Liver (tissue), 10 donors: ENCODE measurements at places on chromosomes 6 and 20. TPM values are rescaled to one million over a fixed set of nuclear protein-coding genes. Genes with fewer than 3 reads are reported as not detected.

Gene ADGRF1
- polyA plus RNA-seq, result 0.01 TPM

Gene PXMP4
- polyA plus RNA-seq, result 5.5 TPM

Gene CCDC167
- 44.3 TPM for polyA plus RNA-seq

Gene CFAP61
- polyA plus RNA-seq, result not detected

Gene OXT
- polyA plus RNA-seq, result 2.0 TPM

Gene PPP1R16B
- 0.97 TPM for polyA plus RNA-seq

Gene BIRC7
- polyA plus RNA-seq, result not detected

Gene FAM162B
- polyA plus RNA-seq, result 0.56 TPM

Gene MYMX
- not detected for polyA plus RNA-seq

Gene POM121L2
- not detected for polyA plus RNA-seq

Gene KLHDC3
- 30.9 TPM for polyA plus RNA-seq

Gene EYS
- polyA plus RNA-seq, result 0.63 TPM

Gene CCN5
- 3.6 TPM for polyA plus RNA-seq

Gene SMOC2
- 0.53 TPM for polyA plus RNA-seq

Gene GINS1
- 0.17 TPM for polyA plus RNA-seq

Gene PLAGL2
- polyA plus RNA-seq, result 1.3 TPM

- no peak for DNase-seq
These were observed 203.2 kb downstream of the COL9A1 start for GRCh38 chr6:70099732-70100131.

DNA sequence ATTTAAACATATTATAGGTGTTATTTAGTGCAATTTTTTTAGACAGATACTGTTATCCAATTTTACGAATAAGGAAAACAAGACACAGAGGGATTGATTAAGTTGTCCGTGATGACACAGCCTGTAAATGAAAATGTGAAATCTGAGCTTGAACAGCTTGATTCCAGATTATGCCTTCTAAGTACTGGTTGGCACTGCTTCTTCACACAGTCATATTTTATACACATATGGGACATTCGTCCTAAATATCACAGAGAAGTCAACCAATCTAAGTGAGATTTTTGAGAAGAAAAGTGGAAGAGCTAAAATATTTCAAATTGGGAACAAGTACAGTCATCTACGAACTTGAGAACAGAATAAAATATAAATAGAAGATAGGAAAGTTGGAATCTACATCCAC, 756.3 kb downstream of the BCKDHB start:
- DNase-seq, result no peak

DNA sequence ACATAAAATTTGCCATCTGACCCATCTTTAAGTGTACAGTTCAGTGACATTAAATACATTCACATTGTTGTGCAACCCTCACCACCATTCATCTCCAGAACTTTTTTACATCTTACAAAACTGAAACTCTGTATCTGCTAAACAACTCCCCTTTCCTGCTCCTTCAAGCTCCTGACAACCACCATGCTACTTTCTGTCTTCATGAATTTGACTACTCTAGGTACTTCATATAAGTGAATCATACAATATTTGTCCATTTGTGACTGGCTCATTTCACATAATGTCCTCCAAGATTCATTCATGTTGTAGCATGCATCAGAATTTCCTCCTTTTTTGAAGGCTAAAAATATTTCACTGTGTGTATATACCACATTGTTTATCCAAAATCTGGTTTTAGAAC, 86.9 kb upstream of the SMLR1 start:
- DNase-seq, result no peak

GRCh38 chr6:25312703-25313102, 33.5 kb downstream of the CARMIL1 start:
- DNase-seq, result no peak

GRCh38 chr6:46500382-46500781, 9.1 kb upstream of the RCAN2 start:
- DNase-seq, result no peak

DNA sequence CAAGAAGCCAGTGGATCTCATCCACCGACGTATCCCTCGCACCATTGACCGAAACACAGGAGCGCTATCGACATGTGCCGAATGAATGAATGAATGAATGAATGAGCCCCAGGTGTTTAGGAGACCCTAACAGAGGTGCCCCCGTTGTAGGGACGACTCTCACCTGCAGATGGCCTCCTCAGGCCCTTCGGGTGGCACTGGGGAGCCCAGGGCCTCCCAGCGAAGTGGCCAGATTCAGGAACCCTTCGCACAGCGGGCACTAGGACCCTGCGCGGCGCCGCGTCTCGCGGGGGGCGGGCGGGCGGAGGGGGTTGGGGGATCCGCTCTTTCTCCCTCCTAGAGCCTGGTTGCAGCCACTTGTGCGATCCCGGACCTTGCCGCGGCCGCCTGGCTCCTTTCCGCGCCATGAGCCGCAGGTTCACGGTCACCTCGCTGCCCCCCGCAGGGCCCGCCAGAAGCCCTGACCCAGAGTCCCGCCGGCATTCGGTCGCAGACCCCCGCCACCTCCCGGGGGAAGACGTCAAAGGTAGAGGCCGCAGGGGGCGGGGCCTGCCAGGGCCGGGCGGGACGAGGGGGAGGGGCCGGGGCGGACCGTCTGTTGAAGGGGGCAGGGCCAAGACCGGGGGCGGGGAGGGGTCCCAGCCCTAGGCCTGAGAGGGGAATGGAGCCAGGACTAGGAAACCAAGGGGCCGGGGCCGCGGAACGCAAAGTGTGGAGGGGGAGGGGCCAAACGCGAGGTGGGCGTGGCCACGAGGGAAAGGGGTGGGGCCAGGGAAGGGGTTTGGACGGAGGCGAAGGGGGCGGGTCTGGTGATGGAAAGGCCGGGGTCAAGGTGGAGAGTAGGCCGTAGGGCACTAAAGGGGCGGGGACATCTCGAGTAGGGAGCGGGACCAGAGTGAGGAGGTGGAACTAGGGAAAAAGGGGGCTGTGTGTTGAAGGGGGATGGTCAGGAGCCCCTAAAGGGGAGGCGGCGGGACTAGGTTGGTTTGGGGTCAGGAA, 7.4 kb upstream of the SLC12A5 start:
- peak; percentile 76 for DNase-seq

GRCh38 chr6:93391965-93392364, 27.4 kb downstream of the EPHA7 start:
- no peak for DNase-seq

GRCh38 chr6:29685718-29686326, 4.9 kb upstream of the ZFP57 start:
- no peak for DNase-seq

DNA sequence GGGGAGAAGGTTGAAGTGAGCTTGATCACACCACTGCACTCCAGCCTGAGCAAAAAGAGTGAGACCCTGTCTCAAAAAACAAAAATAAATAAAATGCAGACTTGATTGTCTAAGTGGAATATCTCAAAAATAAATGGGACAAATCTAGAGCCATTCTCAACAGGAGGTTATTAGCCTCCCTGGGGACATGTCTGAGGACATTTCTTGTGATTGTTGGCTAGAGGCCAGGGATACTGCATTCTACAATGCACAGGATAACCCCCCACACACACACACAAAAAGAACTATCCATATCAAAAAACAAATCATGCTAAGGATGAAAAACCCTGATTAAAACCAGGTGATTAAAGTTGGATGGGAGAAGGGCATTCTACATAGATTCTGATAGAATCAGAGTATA, 37.5 kb downstream of the FAM217A start:
- no peak for DNase-seq

GRCh38 chr6:53154794-53155193, 6.2 kb upstream of the GCM1 start:
- no peak for DNase-seq

DNA sequence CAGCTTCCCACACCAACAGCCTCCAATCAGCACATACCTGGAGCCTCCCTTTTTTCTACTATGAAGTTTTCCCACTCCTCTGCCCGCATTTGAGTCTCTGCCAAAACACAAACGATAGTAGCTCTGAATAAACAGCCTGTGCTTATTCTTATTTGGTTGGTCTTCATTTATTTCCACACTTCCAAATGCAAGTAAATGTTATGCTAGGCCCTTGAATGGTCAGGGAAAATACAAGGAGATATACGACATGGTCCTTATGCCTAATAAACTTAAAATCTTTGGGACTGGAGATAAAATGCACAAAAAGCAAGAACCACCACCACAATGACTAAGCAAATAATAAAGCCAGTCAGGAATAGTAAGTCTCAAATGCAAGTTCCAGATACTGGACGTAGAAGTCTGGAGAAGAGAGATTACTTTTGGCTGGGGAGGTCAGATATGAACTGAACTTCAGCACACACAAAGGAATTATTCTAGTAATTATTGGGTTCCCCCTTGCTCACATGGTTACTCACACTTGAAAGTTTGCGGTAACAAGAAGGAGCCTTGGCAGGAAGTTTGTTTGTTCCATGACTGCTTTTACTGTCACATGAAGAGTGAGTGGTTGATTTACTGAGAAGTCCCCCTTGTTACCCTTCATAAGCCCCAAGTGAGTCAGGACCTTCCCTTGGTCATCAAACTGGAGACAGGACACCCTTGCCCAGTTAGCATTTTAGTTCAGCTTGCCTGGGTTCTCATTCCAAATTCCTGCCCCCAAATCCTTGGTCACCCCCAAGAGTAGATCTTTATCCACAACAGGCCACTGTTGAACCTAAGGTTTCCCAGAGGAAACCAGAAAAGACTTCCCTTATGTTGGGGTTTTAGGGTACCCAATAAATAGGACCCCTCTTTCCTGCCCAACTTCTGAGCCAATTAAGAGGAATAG, 511.2 kb upstream of the JARID2 start:
- no peak for DNase-seq

GRCh38 chr6:159399751-159400221, 230.6 kb downstream of the FNDC1 start:
- no peak for DNase-seq

GRCh38 chr20:32807706-32808105, 12.0 kb upstream of the MAPRE1 start:
- no peak for DNase-seq

DNA sequence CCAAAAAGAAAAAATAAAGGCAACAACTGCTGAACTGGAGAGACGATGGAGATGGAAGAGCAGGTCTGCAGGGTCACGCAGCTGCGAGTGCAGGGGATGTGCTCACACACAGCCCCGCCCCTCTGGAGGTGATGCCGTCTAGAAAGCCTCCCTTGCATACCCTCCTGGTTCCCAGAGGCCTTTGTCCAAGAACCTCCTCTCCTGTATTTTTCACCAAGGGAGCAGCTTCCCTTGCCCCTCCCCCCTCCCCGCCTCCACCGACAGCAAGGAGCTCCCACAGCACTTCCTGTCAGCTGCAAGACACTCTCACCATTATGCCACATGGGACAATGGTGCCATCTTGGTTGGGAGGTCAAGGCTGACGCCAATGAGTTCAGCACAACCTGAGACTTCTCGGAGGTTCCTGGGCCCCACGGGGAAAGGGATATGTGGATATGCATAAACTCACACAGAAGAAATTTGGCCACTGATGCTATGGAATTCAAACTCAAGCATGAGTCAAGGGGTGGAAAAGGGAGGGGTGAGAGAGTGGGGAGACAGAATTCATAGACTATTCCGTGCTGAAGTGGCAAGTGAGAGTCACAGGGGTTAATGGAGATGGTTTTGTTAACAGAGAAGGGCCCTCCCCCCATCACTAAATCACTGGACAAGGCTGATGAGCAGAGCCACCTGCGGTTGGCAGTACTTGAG, 132.9 kb downstream of the SCML4 start:
- no peak for DNase-seq

- peak; percentile 43 for DNase-seq
These were observed 711 bp upstream of the SIRT5 start for GRCh38 chr6:13573669-13574110.

GRCh38 chr6:166253778-166254204, 54.4 kb downstream of the PRR18 start:
- no peak for DNase-seq

- DNase-seq, result no peak
These were observed 50.3 kb downstream of the MYB start for GRCh38 chr6:135231469-135231844.

DNA sequence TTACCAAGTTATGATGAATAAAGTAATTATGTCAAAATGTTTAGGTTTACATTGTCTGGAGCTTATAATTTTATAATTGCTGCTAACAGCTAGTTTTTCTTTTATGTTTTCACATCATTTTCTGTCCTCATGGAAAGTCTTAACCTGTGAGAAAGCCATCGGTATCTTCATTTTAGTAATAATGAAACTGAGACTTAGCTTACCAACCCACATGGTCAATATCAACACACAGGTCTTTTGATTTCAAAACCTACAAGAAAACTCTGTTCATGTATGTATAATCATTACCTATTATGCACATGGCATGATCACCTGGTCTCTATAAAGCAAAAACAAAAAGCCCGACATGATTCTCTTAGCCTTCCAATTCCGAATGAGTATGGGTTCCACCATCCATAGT, 61.9 kb downstream of the KCNQ5 start:
- DNase-seq, result no peak
